ENCODE measurements at places on chromosomes 12 and 14.

GRCh38 chr12:119512772-119513497 lies 80.6 kb upstream of the TMEM233 start:
- DNase-seq, result no peak

GRCh38 chr12:64058541-64059265 lies 163.4 kb downstream of the KICS2 start:
- no peak for DNase-seq

DNA sequence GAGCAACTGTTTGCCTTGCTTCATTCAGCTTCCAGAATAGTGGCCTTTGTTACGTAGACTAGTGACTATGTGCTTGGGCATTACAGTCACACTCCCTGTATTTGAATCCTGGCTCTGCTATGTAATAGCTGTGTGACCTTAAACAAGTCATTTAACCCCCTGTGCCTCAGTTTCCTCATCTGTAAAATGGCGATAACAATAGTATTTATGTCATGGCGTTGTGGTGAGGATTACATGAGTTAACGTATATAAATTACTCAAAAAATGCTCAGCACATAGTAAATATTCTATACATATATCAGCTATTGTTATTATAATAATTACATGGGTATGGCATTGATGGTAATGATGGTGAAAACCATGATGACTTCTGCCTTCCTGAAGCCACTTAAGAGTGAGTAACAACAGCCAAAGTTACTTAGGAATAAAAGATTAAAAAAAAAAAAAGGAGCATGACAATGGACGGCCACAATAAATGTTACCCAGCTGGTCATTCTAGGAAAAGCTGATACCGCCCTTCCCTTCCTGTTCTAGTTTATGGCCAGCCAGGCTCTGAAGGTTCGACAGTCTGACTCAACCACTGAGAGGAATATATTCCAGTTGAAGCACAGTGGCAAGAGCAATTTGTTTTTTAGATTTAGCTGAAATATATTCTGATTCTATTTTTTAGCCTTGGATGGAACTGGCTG lies 9.9 kb upstream of the ADIPOR2 start:
- DNase-seq, result no peak

GRCh38 chr12:113214895-113215400 lies 6.3 kb upstream of the TPCN1 start:
- DNase-seq, result no peak

DNA sequence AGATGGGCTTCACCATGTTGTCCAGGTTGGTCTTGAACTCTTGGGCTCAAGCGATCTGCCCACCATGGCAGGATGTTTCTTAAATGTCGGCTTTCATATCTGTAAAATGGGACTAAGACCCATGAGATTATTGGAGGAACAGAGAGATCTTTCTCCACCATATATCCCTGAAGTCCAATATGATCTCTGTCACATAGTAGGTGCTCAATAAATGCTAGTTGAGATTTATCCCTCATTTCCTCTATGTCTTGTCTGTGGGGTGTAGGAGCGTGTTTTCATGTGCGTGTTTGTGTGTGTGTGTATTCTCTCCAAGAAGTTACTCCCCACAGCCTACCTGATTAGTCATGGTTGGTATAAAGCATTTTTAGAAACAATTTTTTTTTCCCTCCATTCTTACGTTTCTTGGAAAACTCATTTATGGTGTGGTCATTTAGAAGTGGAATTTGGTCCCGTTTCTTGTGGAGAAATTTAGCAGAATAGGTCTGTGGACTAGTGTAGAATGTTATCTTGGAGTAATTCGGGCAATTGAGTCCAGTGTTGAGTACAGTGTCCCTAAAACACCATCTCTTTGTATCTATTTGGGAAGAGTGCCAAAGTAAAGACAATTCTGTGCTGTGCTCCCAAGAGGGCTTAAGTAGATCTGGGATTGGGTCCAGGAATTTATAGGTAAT lies 4.3 kb downstream of the STRAP start:
- no peak for DNase-seq

DNA sequence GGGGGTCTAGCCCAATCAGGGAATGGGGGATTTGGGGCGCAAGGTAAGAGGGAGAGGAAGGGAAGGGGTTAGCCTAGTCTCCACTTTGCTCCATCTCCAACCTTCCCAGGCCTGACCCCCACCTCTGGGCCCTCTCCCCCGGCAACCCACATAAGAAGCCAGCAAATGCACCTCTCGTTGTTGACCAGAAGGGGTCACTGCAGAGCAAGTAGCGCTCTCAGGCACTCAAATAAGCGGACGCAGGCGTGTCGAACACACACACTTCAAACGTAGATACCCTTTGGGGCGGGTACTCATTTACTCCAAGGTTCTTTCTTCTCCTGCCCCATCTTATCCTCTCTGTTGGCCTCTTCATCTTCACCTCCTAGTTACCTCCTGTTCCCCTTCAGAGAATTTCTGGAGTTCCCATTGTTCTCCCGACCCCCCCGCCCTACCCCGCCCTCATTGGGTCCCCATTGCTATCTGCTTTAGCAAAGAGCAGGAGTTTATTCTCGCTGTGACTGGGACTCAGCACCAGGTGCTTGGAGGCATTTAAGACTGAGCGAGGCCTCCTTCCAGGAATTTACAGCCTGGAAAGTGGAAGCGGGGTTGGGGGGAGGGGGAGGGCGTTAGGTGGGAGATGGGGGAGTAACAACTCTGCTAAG lies 1.5 kb upstream of the SRRM4 start:
- no peak for DNase-seq

Data from activated CD4-positive, alpha-beta T cell treated with anti-CD3 and anti-CD28 coated beads, Interleukin-2, amount 50 U/mL, for 24 hours (primary cell).